Peyer's patch (tissue), 4 donors: ENCODE measurements at places on chromosomes 7 and 10. TPM values are rescaled to one million over a fixed set of nuclear protein-coding genes. Genes with fewer than 3 reads are reported as not detected.

DNA sequence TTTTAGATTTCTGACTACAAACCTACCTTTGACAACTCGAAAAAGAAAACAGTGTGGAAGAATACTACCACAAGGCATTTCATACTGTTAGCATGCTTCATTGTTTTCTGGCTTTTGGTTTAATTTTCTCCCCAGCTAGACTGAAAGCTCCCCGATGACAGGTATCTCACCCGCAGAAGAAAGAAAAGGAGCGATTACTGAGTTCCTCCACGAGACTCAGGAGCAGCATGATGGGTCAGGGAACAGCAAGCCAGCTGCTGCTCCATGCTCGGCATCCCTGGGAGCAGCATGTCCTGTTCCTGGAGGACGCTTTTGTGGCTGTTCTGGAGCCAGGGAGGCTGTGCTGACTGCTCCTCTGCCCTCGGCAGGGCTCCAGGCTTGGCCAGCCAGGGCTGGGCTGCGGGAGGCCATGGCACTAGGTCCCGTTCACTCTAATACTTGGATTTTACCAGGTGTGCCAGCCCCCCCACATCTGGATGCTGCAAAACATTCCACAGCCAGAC lies 133.4 kb downstream of the PRKAG2 start:
- DNase-seq, result no peak
- H3K27me3 ChIP-seq, result no peaks in the 10 kb centered on the region
- no peak overlapping the region for H3K4me3 ChIP-seq
- no peak overlapping the region for H3K27ac ChIP-seq

- no peak overlapping the region for H3K4me3 ChIP-seq
- H3K4me1 ChIP-seq, result no peaks in the 10 kb centered on the region
- no peak overlapping the region for H3K27ac ChIP-seq
- DNase-seq, result no peak
Observed at GRCh38 chr10:118626953-118627352, 31.5 kb upstream of the PRLHR start.

The WNT8B gene
- total RNA-seq, result not detected

The AFAP1L2 gene
- 9.1 TPM for total RNA-seq

DNA sequence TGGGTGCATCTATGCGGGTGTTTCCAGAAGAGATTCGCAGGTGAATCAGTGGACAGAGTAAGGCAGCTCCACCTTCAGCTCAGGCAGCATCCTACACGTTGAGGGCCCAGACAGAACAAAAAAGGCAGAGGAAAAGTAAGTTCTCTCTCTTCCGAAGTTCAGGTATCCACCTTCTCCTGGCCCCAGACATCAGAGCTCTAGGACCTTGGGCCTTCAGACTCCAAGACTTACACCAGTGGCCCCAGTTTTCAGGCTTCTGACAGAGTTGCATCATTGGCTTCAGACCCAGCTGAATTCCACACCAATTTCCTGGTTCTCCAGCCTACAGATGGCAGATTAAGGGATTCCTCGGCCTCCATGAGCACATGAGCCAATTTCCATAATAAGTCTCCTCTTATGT lies 102.2 kb upstream of the GPR26 start:
- DNase-seq, result peak; percentile 18
- no peaks in the 10 kb centered on the region for H3K27me3 ChIP-seq
- no peaks in the 10 kb centered on the region for H3K4me1 ChIP-seq

The IMPDH1 gene
- 18.5 TPM for total RNA-seq

DNA sequence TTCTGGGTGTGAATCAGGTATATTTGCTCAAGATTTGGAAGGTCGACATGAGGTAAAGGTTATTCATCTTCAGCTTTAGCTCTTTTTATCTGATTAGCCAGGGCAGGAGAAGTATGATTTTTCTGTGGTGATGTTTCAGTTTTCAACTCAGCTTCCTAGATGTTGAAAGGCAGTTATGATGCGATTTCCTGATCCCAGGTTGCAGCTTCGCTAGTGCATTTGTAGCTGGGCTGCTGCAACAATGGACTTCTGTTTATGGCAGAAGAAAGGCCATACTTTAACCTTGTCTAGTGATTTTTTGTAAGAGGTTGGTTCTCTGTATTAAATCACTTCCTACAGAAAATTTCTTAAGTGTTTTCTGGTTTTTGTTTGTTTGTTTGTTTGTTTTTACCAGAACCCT lies 619.3 kb downstream of the AUTS2 start:
- no peaks in the 10 kb centered on the region for H3K36me3 ChIP-seq
- no peaks in the 10 kb centered on the region for H3K4me1 ChIP-seq
- no peaks in the 10 kb centered on the region for H3K27me3 ChIP-seq
- DNase-seq, result no peak

DNA sequence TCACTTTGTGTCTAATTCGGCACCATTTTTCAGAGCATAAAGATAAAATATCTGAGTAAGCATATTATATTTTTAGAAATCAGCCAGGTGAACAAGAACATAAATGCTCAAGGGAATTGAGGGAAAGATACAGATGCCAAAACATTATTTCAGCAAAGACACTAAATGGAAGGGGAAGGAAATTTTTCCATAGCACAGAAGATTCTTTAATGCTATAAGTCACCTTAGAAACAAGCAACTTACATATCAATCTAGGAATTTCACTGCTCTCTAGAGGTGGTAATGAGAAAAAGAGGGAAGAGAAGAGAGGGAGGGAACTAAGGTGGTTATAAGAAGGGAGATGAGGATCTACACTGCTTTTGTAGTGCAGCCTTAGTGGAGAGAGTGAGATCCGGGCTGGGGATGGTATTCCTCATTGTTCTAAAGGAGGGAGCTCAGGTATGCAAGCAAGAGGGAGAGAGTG lies 20.4 kb downstream of the ZNF365 start:
- no peak for DNase-seq
- no peak overlapping the region for H3K4me3 ChIP-seq
- H3K27me3 ChIP-seq, result no peaks in the 10 kb centered on the region
- H3K4me1 ChIP-seq, result no peaks in the 10 kb centered on the region
- no peak overlapping the region for H3K27ac ChIP-seq

DNA sequence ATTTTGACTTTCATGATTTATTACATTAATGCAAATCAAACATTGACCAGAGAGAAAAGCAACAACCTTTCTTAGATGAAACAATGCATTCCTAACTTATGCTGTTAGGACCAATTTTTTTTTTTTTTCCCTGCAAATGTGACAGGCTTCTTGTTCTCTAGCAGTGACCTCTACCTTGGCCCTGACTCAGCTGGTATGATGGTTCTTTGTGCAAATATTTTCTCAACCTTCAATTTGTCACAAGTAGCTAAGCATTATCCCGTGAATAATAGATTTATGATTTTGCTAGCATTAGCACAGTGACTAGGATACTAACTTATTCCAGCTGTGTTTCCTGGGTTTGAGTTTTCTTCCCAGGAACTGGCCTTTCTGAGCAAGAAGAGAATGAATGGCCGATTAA lies 64.9 kb downstream of the PPP1R9A start:
- H3K36me3 ChIP-seq, result no peaks in the 10 kb centered on the region
- DNase-seq, result no peak
- no peaks in the 10 kb centered on the region for H3K27me3 ChIP-seq
- no peaks in the 10 kb centered on the region for H3K4me1 ChIP-seq
- no peak overlapping the region for H3K4me3 ChIP-seq

DNA sequence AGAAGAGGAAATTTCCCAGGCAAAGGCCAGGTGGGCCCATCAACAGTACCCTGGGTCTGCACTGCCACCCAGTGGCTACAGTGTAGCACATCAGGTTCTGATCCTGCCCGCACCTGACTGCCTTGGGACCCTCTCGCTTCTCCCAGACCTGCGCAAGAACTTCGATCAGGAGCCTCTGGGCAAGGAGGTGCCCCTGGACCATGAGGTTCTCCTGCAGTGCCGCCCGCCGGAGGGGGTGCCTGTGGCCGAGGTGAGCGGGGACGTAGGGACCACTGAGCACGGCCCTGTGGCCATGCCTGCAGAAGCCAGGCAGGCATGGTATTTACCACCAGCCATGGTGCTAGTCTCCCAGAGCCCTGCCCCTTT lies 33.9 kb upstream of the SLC29A3 start:
- no peak for DNase-seq
- H3K4me3 ChIP-seq, result no peak overlapping the region
- no peaks in the 10 kb centered on the region for H3K27me3 ChIP-seq
- H3K36me3 ChIP-seq, result peaks cover 15% of the 10 kb centered on the region

The POU6F2 gene
- total RNA-seq, result 1.2 TPM

DNA sequence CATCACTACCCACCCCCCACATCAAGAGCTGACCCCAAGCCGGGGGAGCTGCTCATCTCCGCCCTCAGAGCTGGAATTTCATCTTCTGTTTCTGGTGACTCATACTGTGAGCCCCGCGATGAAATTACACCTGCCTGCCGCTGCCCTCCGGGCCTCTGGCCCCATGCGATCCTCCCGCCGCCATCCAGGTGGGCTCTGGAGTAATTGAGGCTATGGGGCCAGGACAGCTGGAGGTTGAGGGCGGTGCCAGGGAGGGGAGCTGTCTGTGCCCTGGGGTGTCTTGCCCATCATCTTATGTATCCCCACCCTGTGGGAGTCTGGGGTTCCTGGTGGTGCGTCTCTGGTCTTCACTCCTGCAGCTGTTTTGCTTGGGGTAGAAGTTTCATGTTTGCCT lies 9.0 kb downstream of the GTF2IRD1 start:
- H3K4me1 ChIP-seq, result no peaks in the 10 kb centered on the region
- no peak for DNase-seq
- no peaks in the 10 kb centered on the region for H3K27me3 ChIP-seq
- no peak overlapping the region for H3K27ac ChIP-seq
- H3K4me3 ChIP-seq, result no peak overlapping the region

The HTRA1 gene
- 15.5 TPM for total RNA-seq

DNA sequence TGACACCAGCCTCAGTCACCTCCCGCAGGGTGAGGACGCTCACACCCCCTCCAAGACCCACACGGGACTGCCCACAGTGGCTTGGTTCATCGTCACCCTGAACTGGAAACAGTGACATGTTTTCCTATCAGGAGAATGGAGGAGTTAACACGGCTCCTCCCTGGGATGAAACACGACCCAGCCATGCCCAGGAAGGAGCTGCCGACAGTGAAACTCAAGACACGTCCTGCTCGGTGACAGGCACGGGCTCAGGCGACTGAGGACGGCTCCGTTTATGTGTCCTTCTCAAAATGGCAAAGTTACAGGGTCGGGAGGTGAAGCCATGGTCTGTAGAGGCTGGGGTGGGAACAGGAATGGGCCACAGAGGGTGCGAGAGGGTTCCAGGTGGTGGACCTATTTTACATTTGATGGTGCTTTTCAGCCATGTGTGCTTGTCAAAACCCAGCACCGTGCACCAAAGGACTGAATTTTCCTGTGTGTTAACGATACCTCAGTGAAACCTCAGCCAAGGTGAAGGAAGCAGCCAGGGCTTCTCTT lies 272.4 kb downstream of the ADARB2 start:
- DNase-seq, result no peak
- H3K36me3 ChIP-seq, result no peaks in the 10 kb centered on the region

The TMEM140 gene
- total RNA-seq, result 34.9 TPM

The DYNC1I1 gene
- 1.9 TPM for total RNA-seq

The TYW1B gene
- total RNA-seq, result 11.1 TPM

GRCh38 chr7:131186816-131187215 lies 140.9 kb upstream of the MKLN1 start:
- no peak overlapping the region for H3K27ac ChIP-seq
- H3K4me1 ChIP-seq, result no peaks in the 10 kb centered on the region
- no peak overlapping the region for H3K4me3 ChIP-seq
- no peaks in the 10 kb centered on the region for H3K27me3 ChIP-seq
- no peak for DNase-seq

The IFIT3 gene
- 10.6 TPM for total RNA-seq
